ENCODE measurements at places on chromosomes 2 and 18.

- no peak for DNase-seq
These were observed 6.1 kb downstream of the STK11IP start for GRCh38 chr2:219603771-219604170.

DNA sequence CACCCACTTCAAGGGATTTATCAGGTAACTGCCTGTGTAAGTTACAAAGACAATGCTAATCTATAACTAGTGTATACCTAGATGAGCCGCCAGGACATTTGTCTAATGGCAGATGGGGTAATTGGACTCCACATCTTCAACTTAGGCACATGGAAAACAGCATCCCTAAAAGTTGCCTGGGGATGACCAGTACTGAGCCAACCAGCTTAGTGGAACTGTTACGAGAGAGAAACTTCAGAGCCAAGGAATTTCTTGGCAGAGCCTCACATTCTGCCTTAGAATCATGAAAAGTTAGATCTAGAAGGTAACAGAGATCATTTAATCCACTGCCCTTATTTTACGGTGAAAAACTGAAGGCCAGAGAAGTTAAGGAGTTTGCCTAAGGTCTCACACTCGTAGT lies 15.5 kb upstream of the CLASP1 start:
- no peak for DNase-seq

DNA sequence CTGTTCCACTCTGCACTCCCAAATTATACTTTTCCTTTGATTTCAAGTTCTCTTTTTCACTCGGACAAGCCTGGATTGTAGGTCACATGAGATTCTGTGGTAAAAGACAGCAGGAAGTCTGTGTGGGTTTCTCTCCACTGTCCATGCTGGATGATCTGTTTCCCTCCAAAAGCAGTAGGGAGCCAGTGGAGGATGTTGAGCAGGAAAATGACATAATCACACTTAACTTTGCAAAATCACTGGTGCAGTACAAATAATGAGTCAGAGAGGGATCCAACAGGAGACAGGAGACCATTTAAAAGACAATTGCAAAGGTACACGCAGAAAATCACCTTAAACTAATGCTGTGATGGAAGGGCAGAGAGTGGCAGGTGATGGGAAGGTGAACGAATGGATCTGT lies 301.3 kb downstream of the ZNF407 start:
- DNase-seq = peak; percentile 74

DNA sequence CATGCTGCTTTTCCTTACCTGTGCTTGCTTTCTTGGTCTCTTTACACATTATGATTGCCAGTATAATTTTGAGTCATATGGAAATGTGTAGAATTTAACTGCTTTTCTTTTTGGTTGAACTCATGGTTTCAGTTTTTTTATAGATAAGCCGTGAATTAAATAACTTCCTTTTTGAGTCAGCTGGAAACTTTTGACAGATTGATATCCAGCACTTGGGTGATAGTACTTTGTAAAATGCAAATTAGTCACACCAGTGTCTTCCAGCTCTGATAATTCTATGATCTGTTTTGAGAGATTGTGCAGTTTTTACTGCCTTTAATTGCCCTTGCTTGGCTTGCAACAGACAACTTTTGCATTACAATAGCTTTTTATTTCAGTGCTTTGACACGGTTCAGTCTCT lies 86.4 kb downstream of the NCOA1 start:
- no peak for DNase-seq

GRCh38 chr2:15782009-15782751 lies 158.2 kb upstream of the MYCN start:
- no peak for DNase-seq

DNA sequence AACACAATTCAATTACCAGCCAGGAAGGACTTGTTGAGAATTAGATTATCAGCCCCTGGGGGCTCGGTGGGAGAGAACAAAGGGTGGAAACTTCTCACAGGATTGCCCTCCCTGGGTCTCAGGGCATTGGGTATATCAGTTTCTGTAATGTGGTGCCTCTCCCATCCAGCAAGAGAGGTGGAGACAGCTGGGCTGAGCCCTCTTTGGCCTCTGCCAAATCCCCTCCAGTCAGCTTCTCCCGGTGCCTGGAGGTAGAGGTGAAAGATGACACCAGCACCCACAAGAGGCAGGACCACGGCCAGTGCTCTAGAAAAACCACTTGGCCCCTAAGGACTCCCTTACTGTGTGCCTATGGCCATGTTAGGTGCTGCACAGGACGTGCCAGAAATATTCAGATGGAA lies 179.7 kb downstream of the HAUS1 start:
- no peak for DNase-seq

DNA sequence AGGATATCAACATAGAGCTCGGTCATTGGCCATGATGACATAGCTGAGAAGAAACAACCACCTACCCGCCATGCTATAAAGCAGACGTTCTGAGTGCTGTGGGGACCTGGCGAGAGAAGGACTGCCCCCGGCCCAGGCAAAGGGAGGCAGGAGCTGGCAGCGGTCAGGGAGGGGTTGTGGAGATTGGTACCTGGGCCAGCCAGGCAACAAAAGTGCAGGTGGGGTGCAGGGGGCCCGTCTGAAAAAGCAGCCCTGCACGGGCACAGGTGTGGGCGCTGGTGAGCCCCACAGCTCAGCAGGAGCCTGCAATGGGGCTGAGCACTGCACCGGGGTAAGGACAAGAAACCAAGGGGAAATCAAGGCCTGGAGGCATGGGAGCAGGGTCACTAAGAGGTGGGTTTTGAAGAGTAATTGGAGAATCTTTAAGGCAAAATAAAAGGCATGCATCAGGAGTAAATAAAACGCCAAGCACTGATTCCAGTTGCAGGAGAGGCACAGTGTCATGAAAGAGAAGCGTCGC lies 464.0 kb downstream of the EIPR1 start:
- no peak for DNase-seq

GRCh38 chr18:36083729-36084128 lies 16.4 kb upstream of the RPRD1A start:
- DNase-seq = no peak

DNA sequence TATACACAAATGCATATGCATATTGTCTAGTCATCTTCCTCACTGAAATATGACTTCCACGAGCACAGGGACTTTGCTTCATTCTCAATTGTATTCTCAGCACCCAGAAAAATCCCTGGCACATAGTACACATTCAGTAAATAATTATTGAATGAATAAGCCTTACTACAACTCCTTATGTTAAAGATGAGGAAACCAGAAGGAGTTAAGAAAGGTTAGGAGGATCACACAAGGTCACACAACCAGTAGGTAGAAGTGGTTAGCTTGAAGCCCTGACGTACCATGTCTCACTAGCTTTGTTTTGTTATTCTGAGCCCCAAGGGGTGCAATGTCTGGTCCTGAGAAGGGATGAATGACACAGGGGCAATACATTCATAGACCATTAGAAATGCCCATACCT lies 220.9 kb upstream of the PID1 start:
- no peak for DNase-seq

GRCh38 chr2:210428393-210429179 lies 48.0 kb downstream of the LANCL1 start:
- DNase-seq = no peak

DNA sequence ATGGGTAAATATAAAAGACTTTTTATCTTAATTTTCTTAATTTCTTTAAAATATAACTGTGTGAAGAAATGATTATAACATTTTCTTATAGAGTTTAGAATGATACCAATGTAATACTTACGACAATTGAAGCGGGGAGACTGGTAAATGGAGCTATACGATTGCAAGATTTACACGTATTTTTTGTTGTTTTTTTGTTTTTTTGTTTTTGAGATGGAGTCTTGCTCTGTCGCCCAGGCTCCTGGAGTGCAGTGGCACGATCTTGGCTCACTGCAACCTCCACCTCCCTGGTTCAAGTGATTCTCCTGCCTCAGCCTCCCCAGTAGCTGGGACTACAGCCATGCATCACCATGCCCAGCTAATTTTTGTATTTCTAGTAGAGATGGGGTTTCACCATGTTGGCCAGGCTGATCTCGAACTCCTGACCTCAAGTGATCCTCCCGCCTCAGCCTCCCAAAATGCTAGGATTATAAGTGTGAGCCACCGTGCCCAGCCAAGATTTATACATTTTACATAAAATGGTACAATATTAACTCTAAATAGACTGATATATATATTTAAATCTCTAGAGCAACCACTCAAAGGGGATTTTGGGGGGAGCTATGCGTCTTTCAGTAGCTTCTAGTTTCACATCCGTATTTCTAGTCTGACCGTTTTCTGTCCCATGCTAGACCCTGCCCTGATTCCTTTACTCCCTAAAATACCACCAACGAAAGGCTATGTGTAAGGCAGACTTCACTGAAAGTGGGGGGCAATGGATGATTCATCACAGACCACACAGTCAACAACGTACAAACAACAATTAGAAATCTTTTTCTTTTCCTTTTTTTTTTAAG lies 28.2 kb upstream of the ATG16L1 start:
- no peak for DNase-seq

DNA sequence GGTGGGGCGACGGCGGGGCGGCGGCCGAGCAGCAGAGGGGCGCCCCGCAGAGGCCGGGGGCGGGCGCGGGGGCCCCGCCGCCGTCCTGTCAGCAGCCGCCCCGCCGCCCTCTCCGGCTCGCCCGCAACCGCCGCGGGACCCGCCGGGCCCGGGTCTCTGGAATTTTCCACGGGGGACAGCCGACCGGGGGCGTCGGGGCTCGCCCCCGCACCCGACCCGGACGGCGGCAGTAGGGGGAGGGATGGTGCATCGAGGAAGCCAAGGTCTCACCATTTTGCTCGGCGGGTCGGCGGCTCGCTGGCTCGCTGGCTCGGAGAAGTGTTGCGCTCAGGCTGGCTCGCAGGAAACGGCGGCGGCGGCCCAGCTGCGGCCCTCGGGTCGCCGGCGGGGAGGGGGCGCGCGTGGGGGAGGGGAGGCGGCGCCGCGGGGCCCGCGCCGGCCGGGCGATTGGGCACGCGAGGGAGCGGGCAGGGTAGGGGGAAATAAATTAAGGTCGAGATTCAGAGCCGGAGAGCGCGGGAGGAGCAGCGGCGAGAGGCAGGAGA lies 405 bp downstream of the PPP3R1 start:
- DNase-seq = peak; percentile 31

DNA sequence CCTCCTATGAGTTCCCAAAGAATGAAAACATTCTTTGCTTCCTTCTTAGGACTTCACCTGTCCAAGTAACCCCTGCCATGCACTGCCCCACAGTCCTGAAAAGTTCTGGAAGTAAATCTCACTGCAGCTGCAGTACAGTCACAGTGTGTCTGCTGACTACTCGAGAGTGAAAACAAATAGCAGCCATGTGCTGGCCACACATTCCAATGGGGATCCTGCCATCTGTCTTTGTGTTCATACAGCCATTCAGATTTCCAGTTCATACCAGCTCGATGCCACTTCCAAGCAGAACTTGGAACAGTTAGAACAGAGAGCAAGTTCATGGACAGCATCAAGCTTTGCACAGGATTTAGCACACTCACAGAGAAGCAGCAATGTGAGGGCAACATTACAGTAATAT lies 629.9 kb upstream of the ACVR2A start:
- no peak for DNase-seq

DNA sequence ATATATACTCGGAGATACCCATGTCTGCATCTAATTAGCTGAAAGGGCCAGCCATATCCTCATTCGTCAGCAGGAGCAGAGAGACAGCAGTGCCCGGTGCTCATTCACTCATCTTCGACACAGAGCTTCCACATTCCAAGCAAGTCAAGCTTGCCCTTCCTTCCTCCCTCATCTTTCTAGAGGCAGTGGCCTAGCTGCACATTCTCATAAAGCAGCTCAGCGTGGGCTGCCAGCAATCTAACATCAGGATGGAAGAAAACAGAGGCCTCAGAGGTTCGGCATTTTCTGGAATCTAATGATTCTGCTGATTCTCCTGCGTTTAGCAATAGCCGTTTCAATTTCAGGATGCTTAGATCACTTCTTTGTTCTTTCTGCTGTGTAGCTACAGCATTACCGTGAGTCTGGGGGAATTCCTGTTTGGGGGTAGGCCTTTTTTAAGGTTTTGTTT lies 68.8 kb downstream of the CLHC1 start:
- no peak for DNase-seq

DNA sequence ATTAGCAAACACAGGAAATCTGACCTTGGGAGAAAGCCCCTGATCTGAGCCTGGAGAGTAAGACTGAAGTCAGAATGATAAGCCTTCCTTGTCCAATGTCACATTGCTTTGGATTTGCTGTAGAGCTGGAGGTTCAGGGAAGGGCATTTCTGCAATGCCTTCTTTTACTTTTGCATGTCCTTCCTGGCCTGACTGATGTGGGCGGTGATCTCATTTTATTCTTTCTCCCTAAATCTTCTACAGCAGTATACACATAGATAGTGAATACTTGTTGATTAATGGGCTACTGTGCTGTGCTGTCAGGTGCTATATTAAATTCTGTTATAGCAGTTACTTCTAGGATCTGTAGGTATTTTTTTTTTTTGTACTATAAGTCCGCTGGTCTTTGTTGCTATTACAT lies 62.6 kb downstream of the PLCL1 start:
- DNase-seq = no peak

- no peak for DNase-seq
These were observed 126.0 kb downstream of the KCNH7 start for GRCh38 chr2:162712598-162712997.

GRCh38 chr2:177489719-177490301 lies 97.2 kb downstream of the AGPS start:
- DNase-seq = peak; percentile 57

DNA sequence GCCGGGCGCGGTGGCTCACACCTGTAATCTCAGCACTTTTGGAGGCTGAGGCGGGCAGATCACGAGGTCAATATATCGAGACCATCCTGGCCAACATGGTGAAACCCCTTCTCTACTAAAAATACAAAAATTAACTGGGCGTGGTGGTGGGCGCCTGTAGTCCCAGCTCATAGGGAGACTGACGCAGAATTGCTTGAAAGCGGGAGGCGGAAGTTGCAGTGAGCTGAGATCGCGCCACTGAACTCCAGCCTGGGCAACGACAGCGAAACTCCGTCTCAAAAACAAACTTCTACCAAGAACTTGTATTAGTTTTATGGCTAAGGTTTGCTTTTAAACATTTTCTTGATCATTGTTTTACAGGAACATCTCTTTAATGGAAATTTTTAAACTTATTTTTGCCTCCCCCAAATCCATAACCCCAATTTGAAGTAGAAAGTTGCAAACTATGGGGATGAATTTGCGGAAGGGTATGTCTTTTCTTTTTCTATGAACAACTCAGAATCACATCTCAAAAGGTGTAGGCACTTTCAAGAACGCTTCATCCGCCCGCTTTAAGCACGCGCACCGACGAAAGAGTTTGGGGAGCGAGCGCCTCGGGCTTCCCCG lies 46.8 kb upstream of the PTMA start:
- DNase-seq = no peak
